ENCODE measurements at places on chromosomes 6 and 20.

- no peak for DNase-seq
Measured at GRCh38 chr6:151341476-151342195, 49.7 kb downstream of the ZBTB2 start.

DNA sequence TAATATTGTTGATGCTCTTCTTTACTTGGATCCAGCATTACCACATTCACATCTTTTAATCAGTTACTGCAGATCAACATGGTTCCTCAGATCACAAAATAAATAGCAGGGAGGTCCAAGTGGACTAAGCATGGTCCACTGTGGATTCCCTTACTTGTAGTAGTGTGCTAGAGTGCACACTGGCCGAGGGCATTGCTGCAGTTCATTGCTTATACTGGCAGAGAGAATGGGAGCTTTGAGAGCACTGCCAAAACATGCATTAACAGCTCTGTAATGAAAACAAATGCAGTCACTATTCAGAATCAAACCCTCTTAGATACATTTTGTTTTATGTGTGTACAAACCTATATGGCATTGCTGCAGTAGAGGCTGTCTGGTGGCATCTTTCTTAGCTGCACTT is 471.5 kb downstream of the CD109 start:
- peak; percentile 23 for DNase-seq

GRCh38 chr6:146785001-146785585 is 186.3 kb downstream of the ADGB start:
- DNase-seq: peak; percentile 40

DNA sequence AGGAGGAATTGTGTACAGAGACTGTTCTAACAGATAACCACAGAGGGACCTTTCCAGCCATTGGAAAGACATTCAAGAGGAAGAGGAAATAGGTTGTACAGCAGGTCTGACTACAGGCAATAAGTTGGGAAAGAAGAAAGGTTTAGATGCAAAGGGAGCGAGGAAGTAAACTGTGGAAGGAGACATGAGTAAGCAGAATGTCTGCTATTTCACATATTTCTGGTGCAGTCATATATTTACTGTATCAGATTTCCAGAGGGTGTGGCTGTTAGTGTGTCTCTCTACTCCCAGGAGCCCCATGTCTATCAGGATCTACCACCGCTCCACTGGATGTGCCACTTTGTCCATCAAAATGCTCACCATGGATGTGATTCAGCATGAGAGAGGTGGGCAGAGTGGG is 25.9 kb downstream of the MRS2 start:
- DNase-seq: peak; percentile 38

- no peak for DNase-seq
Measured at GRCh38 chr20:18995455-18995854, 181.9 kb downstream of the SCP2D1 start.

DNA sequence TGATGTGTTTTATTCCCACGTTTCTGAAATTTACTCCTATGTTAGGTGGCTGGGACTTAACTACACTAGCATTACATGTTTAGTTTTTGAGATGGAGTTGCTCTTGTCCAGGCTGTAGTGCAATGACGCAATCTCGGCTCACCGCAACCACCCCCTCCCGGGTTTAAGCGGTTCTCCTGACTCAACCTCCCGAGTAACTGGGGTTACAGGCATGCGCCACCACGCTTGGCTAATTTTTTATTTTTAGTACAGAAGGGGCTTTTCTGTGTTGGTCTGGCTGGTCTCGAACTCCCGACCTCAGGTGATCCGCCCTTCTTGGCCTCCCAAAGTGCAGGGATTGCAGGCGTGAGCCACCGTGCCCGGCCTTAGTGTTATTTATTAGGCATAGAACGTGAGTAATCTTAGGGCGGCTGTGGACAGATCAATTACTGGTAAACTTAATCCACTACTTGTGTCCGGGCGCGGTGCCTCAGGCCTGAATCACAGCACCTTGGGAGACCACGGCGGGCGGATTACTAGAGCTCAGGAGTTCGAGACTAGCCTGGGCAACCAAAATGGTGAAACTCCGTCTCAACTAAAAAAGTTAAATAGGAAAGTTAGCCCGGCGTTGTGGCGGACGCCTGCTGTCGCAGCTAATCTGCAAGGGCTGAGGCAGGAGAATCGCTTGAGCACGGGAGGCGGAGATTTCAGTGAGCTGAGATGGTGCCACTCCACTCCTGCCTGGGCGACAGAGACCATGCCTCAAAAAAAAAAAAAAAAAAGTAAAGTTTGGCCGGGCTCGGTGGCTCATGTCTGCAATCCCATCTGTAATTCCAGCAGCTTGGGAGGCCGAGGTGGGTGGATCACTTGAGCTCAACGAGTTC is 123.7 kb upstream of the BTN3A2 start:
- DNase-seq: peak; percentile 80

DNA sequence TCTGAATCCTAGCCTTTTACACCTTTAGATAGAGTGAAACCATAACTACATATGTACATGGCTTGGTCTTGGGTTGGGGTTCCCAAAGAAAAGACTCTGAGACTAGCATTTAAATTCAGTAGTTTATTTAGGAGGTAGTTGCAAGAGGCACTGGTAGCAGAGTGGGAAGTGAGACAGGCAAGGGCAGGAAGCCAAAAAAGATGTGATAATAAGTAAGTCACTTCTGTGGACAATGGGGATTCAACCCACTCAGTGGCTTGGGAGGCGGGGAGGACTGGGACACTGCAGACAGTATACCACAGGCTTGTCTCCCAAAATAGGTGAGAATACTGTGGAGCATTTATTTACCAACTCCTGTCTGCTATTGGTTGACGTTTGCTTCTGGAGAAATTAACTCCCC is 131.9 kb downstream of the SLC24A3 start:
- no peak for DNase-seq

- no peak for DNase-seq
Measured at GRCh38 chr6:32668226-32668747, 1.8 kb upstream of the HLA-DQB1 start.

- DNase-seq: peak; percentile 83
Measured at GRCh38 chr20:3045042-3045815, 623 bp upstream of the MRPS26 start.

- no peak for DNase-seq
Measured at GRCh38 chr20:9597547-9597946, 83.2 kb downstream of the LAMP5 start.

GRCh38 chr20:46735436-46735835 is 26.0 kb downstream of the SLC2A10 start:
- no peak for DNase-seq

GRCh38 chr6:14470671-14471070 is 353.1 kb downstream of the CD83 start:
- no peak for DNase-seq

DNA sequence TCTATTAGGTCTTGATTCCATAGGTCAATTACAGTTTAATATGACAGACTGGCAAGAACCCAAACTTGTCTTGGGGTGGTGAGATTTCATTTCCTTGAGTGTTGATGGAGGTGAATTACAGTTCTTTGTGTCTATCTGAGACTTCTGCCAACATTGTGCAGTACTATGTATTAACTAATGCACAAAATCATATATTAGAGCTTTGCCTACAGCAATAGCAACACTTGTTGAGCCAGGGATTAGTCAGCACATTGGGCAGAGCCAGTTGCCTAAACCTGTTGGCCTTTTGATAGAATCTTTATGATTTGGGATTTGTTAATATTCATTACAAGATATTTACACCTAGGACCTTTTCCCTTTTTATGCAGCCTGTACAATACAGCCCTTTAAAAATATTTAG is 135.3 kb upstream of the CENPW start:
- DNase-seq: no peak

- no peak for DNase-seq
Measured at GRCh38 chr6:29566856-29567255, 7.3 kb upstream of the UBD start.

DNA sequence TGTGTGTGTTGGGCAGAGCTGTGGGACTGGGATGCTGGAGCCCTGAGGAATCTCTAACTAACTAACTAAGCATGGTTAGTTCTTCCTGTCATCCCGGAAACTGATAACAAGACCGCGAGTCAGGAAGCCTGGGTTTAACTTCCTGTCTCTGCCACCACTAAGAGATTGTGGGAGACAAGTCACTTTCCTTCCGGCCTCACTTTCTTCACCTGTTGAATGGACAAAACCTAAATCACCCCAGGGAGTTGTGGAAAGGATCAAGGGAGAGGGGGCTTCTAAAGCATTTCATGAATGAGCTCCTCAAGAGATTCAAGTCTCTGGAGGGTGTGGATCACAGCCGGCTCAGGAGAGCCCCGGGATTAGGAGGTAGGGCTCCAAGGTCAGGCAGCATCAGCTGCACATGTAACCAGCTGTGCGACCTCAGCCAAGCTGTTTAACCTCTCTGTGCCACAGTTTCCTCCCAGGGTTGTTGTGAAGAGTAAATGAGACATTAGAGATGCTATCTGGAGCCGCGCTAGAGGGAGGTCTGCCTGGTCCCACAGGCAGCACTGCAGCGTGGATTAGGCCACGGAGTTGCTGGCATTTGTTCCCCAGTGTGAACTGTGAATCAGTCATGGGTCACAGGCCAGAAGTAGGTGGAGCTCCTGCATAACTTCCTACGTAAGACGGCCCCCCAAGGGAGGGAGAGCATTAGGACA is 105.1 kb downstream of the TOX2 start:
- DNase-seq: peak; percentile 44

DNA sequence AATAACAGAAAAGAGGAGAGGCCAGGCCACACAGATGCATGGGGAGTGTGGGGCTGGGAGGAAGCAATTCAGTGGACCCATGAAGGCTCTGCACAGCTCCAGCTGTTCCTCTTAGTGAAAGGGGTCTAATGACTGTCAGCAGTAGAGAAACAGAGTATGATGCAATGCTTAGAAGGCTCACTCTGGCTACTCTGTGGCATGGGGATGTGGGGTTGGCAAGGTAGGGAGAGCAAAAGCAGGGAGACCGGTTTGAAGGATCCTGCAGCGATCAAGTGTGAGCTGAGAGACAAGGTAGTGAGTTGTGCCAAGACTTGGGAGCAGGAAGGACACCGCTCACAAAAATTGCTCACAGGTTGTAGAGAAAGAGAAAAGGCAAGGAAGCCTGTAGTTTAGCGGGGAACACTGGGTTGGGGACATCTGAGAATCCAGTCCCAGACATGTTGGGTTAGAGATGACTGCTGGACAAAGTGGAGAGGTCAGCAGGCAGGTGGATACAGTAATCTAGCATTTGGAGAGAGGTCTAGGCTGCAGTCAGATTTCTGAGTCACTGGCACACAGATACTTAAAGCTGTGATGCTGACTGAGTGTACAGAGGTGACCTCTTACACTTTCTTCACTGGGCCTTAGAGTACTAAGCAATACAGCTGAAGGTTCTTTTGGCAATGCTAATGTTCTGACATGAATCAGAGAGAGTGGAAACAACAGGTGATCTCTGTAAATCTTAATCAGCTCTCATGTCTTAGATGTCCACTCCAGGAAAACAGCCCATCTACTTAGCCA is 27.1 kb downstream of the NAPB start:
- peak; percentile 22 for DNase-seq

- no peak for DNase-seq
Measured at GRCh38 chr6:38492031-38492430, 147.7 kb downstream of the BTBD9 start.

- DNase-seq: no peak
Measured at GRCh38 chr6:4360920-4361319, 225.5 kb upstream of the ECI2 start.

- DNase-seq: no peak
Measured at GRCh38 chr20:49563015-49563980, 4.6 kb downstream of the PTGIS start.

- DNase-seq: peak; percentile 85
Measured at GRCh38 chr6:25311331-25311840, 32.2 kb downstream of the CARMIL1 start.

DNA sequence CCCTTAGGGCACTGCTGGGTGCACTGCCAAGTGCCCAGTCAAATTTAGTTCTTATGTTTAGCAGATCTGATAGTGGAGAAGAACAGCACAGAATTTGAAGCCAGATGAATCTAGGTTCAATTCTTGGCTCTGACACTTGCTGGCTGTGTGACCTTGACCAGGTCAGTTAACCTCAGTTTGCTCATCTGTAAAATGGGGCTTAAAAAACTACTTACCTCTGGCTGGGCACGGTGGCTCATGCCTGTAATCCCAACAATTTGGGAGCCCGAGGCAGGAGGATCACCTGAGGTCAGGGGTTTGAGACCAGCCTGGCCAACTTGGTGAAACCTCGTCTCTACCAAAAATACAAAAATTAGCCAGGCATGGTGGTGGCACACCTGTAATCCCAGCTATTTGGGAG is 49.9 kb upstream of the MLN start:
- DNase-seq: no peak

DNA sequence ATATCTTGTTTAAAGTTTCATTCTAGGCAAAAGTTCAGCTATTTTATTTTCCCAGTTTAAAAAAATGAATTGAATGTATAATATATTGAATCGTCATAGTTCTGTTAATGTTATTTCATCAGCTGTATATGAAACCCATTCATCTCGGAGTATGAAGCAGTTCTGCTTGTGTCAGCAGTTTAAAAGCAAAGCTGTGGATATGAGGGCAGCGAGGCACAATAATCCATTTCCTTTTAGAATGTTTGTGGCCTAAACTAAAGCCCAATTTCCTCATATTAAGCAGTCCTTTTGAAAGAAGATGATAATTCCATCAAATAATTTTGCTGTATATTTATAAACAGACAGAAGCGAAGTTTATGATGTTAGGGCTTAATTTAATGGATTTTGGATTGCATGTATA is 300.1 kb downstream of the SAMD5 start:
- DNase-seq: no peak

- DNase-seq: no peak
Measured at GRCh38 chr6:33907227-33907626, 103.4 kb upstream of the MLN start.

- no peak for DNase-seq
Measured at GRCh38 chr20:34979366-34980153, 23.9 kb downstream of the MYH7B start.

GRCh38 chr20:60102665-60103210 is 144.5 kb downstream of the CDH26 start:
- DNase-seq: no peak

DNA sequence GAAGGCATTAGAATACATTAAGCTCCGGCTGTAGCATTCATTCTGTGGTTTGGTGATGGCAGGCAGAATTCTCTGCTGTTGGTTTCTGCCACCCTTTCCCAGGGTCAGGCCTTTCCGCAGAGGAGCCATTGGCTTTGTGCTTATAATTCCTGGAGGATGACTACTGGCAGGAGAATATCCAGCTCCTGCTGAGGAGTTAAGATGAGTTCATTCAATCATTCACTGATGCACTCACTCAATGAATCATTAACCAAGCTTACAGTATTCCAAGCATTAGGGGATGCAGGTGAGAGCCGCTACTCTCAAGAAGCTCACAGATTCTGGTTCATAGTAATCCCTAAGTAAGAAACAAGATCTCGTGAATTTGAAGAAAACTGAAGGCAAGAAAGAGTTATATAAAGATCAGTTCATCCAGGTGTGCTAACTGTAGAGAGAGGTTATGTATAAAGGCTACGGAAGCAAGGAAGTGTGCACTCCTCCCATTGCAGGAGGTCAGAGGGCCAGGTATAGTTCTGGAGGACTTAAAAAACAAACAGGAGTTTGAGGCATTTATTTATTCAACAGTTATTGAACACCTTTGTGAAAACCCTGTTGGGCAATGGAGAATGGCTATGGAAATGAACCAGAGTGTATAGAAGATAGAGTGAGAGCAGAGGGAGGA is 75.5 kb downstream of the HMGN3 start:
- DNase-seq: no peak

- no peak for DNase-seq
Measured at GRCh38 chr6:111761783-111762312, 111.4 kb downstream of the FYN start.

All from foreskin fibroblast (primary cell).